Kidney glomerular epithelial cell (primary cell): ENCODE measurements at places on chromosomes 4 and X.

- DNase-seq = no peak
Observed at GRCh38 chr4:79353075-79353474, 27.2 kb upstream of the NAA11 start.

GRCh38 chr4:89538886-89539285 is 231.3 kb upstream of the GPRIN3 start:
- no peak for DNase-seq

DNA sequence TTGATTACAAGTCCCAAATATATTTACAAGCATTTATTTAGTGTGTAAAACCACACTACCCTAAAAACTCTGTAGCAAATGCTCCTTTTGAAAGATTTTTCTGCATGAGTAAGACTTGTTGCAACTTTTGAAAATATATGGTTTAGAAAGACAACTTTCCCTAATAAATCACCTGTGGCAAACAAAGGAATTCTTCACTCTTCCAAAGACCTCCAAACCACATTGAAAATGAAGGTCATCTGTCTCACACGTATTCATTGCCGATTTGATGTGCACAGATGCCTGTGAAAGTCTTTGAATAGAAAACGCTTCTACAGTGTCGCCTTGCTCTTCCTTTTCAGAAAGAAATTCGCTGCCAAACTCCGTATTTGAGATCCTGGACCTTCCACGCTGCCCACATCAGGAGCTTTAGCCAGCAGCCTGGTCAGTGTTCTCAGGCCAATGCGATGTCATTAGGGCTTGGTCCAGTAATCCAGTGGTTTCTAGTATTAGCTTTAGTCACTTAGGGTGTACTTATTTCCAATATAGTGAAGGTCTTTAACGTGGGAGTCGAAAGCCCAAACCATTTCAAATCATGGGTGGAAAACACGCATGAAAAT is 22.2 kb downstream of the SPINK2 start:
- no peak for DNase-seq

DNA sequence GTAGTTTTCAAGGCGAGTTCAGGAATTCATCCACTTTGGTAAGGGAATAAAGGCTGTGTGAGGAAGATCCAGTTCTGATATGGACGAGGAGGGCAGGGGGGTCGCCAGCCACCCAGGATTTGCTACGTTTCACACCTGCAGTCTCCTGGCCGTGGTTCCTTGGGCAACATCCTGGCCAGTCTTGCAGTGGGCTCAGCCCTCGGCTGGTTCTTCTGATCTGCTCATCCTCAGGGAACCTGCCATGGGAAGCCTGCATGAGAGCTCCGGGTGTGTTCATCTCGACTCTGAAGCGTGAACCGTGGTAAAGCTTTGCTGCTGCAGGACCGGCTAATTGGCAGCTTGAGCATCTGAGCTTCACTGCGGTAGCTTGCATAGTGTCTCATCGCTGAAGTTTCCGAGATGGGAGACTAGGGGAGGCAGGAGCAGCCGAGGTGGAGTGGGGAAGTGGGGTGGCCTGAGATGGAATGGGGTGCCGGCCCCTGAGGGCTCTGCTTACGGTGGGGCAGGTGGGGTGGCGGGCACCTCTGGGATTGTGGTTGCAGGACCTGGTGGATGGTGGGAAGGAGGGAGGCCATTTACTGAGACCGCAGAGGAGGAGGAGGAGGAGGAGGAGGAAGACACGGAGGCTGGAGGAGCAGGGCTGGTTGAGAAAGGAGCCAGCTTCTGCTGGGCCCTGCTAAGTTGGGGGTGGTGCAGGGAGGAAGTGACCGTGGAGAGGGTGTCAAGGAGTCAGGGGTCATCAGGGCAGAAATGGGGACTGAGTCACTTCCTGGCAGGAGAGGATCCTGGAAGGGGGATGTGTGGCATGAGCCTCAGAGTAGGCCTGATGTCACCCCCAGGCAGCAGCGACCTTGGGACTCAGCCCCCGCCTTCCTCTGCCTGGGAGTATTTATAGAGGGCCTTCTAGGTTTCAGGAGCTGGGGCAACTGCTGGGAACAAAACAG is 213.1 kb upstream of the PSAPL1 start:
- DNase-seq = no peak

DNA sequence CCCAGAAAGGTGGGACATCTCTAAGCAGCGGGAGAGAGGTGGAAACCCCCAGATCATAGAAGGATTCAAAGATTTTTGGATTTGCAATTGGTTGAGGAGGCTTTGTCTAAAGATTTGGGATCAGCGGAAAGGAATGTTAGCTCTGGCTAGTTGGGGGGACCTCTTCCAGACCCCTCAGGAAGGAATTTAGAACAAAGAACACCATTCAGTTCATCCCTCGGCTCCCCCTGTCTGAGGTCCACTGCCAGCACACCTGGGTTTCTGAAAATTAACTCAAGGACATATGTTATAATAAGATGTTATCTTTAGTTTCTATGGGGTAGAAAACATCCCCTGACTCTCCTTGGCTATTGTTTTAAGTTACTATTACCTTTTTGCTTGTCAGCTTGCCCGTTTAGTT is 163.6 kb downstream of the CEP135 start:
- DNase-seq = no peak
